ENCODE measurements at places on chromosomes 13 and 19.

- DNase-seq: no peak
These were observed 86.1 kb downstream of the RAP2A start for GRCh38 chr13:97520061-97520460.

DNA sequence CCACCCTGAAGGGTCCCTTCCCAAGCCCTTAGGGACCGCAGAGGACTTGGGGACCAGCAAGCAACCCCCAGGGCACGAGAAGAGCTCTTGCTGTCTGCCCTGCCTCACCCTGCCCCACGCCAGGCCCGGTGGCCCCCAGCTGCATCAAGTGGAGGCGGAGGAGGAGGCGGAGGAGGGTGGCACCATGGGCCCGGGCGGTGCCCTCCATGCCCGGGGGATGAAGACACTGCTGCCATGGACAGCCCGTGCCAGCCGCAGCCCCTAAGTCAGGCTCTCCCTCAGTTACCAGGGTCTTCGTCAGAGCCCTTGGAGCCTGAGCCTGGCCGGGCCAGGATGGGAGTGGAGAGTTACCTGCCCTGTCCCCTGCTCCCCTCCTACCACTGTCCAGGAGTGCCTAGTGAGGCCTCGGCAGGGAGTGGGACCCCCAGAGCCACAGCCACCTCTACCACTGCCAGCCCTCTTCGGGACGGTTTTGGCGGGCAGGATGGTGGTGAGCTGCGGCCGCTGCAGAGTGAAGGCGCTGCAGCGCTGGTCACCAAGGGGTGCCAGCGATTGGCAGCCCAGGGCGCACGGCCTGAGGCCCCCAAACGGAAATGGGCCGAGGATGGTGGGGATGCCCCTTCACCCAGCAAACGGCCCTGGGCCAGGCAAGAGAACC is 1.5 kb downstream of the EGLN2 start:
- no peak for DNase-seq

DNA sequence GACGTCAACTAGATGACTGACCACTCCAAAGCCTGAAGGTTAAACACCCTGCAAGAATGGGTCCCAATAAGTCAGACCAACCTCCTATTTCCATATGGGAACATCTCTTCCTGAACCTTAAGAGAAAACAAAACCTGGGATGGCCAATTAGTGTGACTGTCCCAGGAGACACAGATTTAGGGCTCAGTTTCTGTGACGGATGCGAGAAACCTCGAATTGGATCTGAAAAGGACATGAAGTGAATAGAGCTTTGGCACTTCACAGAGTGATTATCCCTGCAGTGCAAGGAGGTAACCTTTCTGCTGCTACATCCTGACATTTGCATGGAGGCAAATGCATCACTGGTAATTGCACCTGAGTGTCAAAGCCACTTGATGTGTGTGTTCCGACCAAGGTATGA is 442.2 kb upstream of the KLF12 start:
- no peak for DNase-seq

GRCh38 chr19:5632657-5633056 is 9.8 kb downstream of the SAFB start:
- DNase-seq: no peak

- DNase-seq: no peak
These were observed 23.3 kb downstream of the SMIM24 start for GRCh38 chr19:3456925-3457527.

- no peak for DNase-seq
These were observed 1289.4 kb downstream of the PCDH9 start for GRCh38 chr13:65940720-65941119.
